Smooth muscle cell of the umbilical artery (primary cell): ENCODE measurements at places on chromosomes 7 and 10. TPM values are rescaled to one million over a fixed set of nuclear protein-coding genes. Genes with fewer than 3 reads are reported as not detected.

INTS1 gene
- total RNA-seq = 38.9 and 69.2 TPM in 2 replicates

PIP gene
- not detected in 2 replicates for total RNA-seq

MYH16 gene
- under 0.01 and 0.32 TPM in 2 replicates for total RNA-seq

MGMT gene
- total RNA-seq = 11.6 and 15.1 TPM in 2 replicates

ADAM8 gene
- 1.2 and 4.3 TPM in 2 replicates for total RNA-seq

ACTL6B gene
- total RNA-seq = not detected in 2 replicates

IGFBP1 gene
- total RNA-seq = not detected in 2 replicates

DNAH11 gene
- total RNA-seq = 1.2 and 3.0 TPM in 2 replicates

GRM3 gene
- total RNA-seq = not detected in 2 replicates

GOLGA7B gene
- not detected in 2 replicates for total RNA-seq

SEM1 gene
- total RNA-seq = 20.2 and 57.9 TPM in 2 replicates

CYP2C19 gene
- total RNA-seq = not detected in 2 replicates

HOXA1 gene
- 0.59 and 1.2 TPM in 2 replicates for total RNA-seq

IL6 gene
- total RNA-seq = 23.2 and 56.5 TPM in 2 replicates

DMBT1 gene
- not detected in 2 replicates for total RNA-seq

NEBL gene
- under 0.01 and 0.09 TPM in 2 replicates for total RNA-seq

CPA2 gene
- total RNA-seq = not detected in 2 replicates

TFEC gene
- total RNA-seq = under 0.01 and 0.46 TPM in 2 replicates

OR2A1 gene
- total RNA-seq = under 0.01 TPM in 1 of 2 replicates, not detected in the other

LIPM gene
- not detected in 2 replicates for total RNA-seq

LFNG gene
- total RNA-seq = 12.2 and 16.6 TPM in 2 replicates

AGR2 gene
- total RNA-seq = not detected in 2 replicates

OR2A12 gene
- total RNA-seq = not detected in 2 replicates

TRIM73 gene
- total RNA-seq = 0.59 and 0.74 TPM in 2 replicates
